ENCODE measurements at places on chromosomes 12 and 14.

DNA sequence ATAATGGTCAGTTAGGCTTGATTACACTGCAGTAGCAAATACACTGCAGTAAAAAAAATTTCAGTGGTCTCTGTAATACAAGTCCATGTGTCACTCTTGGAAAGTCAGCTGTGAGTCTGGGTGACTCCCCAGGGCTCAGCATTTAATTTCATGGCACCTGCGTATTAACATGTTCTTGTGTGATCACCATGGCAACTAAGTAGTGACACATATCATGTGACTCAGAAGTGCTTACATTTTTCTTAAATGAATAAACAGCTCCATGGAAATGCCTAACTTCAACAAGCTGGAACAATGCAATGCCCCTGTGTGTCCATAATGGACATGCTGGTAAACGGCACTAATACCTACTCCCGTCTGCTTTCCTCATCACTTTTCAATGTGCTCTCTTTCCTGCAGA is 88.5 kb upstream of the ANO4 start:
- DNase-seq, result no peak

DNA sequence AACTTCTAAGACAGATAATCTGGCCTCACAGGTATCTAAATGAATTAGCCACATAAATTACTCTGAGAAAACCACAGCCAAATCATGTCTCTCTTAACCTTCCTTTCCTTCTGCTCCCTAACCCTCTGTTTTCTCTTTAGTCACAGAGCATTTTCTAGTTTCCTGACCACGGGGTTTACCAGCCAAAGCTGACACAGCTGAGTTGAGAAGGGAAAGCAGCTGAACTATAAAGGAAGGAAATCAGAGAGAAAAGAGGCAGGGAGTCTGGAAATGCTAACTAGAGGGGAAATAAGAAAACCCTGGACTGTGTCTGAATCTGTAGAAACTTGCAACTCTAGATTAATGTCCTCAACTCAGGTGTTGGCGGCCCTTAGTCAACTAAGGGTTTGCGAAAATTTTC is 24.4 kb downstream of the ANKS1B start:
- peak; percentile 82 for DNase-seq

GRCh38 chr12:20283482-20283881 is 84.9 kb upstream of the PDE3A start:
- DNase-seq, result no peak

DNA sequence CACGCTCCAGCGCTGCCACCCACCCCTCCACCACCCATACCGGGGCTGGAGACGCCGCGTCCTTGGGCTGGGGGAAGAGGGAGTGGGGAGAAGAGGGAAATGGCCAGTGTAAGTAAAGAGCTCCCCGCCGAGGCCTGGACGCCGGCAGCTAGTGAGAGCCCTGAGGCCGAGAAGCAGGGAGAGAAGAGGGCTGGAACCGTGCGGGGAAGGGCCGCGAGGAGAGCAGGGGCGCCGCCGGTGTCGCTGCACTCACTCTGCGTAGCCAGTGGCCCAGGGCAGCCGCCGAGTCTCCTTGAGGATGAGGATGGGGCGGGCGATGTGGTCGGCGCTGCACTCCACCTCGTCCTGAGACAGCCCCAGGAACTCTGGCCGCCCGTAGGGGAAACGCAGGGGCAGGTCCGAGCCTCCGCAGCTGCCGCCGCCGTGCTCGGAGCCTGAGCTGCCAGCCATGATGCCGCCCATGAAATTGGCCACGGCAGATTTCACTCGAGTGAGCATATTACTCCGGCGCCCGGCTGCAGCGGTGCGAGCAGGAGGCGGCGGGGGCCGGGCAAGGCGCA is 631 bp downstream of the PPM1H start:
- no peak for DNase-seq

GRCh38 chr14:21037156-21037555 is 2.5 kb upstream of the RNASE13 start:
- DNase-seq, result no peak

Data from NCI-H1694 treated with DMSO at 0.1 percent for 48 hours (cell line).